IMR-90 (cell line): ENCODE measurements at places on chromosomes 3 and 15.

- DNase-seq: no peak
Measured at GRCh38 chr3:123289391-123290106, 87.8 kb downstream of the SEC22A start.

DNA sequence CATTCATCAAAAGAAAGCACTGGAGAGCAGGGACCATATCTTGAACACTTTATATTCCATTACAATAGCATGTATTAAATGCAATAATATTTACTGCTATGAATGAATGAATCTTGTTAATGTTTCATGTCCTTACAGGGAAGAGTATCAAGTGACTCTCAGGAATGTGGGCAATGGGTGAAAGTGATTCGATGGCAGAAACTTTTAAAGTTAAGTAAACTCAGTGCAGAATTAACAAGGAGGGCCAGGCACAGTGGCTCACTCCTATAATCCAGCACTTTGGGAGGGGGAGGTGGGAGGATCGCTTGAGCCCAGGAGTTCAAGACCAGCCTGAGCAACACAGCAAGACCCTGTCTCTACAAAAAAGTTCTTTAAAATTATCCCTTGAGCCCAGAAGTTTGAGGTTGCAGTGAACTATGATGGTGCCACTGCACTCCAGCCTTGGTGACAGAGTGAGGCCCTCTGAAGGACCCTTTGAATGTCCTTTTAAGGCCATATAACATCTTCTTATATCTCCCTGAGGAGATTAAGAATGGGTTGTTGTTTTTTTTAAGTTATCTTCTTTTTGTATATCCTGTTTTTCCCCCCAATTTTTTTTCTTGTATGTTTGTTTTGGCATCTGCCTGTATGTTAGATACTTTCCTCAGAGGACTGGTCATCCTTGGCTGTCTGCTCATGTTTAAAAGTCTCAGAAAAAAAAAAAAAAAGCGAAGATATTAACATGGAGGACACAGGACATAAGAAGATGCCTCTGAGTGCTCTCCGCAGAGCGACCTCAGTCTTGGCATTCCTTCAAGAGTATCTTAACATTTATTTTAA lies 9.6 kb upstream of the FSIP1 start:
- peak; percentile 37 for DNase-seq

DNA sequence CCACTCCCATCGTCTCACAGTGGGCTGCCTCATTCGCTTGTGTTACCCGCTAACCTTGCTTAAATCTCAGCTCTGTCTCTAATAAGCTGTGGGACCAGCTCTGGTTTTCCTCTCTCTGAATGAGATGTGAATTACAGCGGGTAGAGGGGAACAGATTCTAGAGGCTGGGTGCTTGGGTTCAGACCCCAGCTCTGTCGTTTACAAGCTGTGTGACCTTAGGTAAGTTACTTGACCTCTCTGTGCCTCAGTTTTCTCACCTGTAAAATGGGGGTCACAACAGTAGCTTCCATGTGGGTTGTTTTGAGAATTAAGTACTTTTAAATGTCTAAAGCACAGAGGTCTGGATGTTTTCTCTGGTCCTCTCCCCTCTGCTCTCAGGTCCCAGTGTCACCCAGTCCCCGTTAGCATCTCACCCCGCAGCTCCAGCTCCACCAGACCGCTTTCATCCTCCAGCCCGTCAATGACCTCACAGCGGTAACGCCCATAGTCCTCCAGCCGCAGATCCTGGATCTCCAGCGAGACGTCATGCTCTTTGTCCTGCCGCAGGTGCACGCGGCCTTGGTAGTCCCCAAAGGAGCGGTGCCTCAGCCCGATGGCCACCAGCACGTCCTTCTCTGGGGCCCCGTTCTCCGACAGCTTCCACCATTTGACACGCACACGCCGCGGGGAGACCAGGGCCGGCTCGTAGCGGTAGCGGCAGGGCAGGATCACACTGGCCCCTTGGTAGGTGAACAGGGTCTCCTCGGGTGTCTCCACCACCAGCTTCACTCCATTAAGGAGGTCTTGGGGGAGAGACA lies 14.2 kb downstream of the HAPLN3 start:
- DNase-seq: no peak

- DNase-seq: peak; percentile 100
Measured at GRCh38 chr15:32855942-32856341, 138.1 kb downstream of the GREM1 start.

GRCh38 chr3:41362638-41363559 lies 163.6 kb downstream of the CTNNB1 start:
- DNase-seq: no peak

DNA sequence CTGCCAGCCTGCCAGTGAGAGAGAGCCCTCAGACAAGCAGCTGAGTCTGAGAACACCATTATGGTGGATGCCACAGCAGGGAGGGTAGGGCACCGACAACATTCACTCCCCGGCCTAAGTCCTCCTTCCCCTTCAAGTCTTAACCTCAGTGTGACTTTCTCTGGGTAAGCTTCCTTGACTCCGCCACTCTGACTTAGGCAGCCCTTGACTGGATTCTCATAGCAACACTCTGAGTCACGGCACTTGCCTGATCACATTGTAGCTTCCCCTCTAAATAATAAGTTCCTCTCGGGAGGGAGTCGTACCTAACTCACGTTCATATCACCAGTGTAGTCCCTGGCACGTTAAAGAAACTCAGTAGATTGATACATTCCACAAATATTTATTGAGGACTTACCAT lies 180.5 kb downstream of the FOXB1 start:
- DNase-seq: peak; percentile 1

GRCh38 chr15:45377609-45378148 lies 665 bp downstream of the GATM start:
- DNase-seq: no peak

DNA sequence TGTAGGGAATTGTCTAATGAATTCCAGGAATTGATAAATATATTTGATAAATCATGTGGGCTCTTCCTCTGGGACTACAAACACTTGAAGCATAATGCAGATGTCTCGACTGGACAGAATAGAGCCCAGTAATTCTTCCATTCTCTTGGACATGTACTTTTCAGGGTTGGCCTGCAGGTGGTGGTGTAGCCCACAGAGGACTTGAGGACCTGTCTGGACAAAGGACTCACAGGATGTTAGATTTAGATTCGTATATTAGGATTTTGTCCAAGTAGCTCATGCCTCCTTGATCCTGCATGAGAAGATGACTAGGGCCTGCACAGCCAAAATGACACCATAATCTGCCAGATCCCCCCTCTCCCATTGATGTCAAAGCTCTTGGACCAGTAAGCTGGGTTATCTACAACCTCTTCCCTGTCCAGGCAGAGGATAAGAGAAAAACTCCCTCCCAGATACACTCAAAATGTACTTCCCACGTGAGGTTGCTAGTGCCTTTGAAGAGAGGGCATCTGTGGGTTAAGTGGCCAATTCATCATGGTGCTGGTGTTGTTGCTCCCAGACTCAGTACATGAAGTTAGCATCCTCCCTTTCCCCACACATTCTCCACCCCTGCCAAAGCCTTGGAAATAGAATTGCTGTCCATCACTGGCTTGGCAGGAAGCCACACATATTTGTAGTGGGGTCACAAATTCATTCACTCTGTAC lies 88.6 kb upstream of the ZNF280D start:
- DNase-seq: peak; percentile 77

- DNase-seq: no peak
Measured at GRCh38 chr15:89880727-89881126, 13.1 kb downstream of the AP3S2 start.

GRCh38 chr3:41198526-41198925 lies 779 bp upstream of the CTNNB1 start:
- no peak for DNase-seq

GRCh38 chr3:66722675-66723074 lies 221.9 kb upstream of the LRIG1 start:
- DNase-seq: peak; percentile 95

- DNase-seq: peak; percentile 38
Measured at GRCh38 chr3:115512565-115513415, 110.5 kb upstream of the GAP43 start.

DNA sequence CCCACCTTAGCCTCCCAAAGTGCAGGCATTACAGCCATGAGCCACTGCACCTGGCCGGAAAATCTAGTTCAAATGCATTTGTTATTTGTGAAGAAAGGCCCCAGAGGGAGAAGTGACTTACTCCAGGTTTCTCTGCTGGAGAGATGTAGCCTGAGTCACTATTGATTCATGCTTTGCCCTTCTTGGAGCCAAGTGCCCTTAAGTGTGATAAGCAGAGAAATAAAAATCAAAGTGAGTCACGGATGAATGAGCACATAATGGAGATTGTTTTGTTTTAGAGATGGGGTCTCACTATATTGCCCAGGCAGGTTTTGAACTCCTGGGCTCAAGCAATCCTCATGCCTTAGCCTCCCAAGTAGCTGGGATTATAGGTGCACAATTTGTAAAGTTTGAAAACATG lies 33.1 kb downstream of the CDC25A start:
- peak; percentile 94 for DNase-seq

GRCh38 chr15:63381301-63382204 lies at the start of gene CA12:
Gene CA12 (minus strand): TSS chr15:63381846. CDS start chr15:63381720, 126 bp downstream.
- peak; percentile 55 for DNase-seq

DNA sequence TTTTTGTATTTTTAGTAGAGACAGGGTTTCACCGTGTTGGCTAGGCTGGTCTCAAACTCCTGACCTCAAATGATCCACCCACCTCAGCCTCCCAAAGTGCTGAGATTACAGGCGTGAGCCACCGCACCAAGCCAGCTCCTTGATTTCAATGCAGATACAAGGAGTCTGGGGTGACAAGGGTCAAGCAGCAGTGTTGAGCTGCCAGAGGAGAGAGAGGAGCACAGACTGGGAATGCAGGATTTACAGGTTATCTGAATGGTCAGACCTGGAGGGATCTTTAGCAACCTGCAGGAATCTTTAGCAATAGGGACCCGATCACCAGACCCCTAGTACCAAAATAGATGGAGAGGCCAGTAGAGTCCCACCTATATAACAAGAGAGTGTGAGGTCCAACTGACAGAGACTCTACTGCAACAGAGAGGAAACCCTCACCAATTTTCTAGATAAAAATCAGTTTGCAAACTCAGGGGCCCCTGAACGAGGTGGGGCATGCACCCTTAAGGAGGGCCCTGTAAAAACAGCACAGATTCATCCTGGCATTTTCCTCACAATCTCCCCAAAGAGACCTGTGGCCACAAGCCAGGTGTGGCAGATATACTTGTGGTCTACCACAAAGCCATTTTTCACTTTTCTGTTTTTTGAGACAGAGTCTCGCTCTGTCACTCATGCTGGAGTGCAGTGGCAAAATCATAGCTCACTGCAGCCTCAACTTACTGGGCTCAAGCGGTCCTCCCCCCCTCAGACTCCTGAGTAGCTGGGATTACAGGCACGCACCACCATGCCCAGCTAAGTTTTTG lies 10.7 kb upstream of the SHISA5 start:
- no peak for DNase-seq

DNA sequence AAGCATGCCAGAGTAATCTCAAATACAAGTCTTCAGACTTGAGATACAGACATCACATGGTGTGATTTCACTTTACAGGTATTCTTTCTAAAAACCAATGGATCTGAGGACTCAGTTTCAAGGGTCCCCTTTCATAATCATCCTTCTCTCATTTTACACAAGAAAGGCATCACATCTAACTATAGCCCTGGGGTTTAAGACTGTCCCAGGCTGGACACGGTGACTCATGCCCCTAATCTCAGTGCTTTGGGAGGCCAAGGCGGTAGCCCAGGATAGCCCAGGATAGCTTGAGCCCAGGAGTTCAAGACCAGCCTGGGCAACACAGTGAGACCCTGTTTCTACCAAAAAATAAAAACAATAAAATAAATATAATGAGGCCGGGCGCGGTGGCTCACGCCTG lies 36.4 kb downstream of the UBP1 start:
- DNase-seq: peak; percentile 23
